ENCODE measurements at places on chromosomes 2 and 18. TPM values are rescaled to one million over a fixed set of nuclear protein-coding genes. Genes with fewer than 3 reads are reported as not detected.

RAPGEF4 gene
- polyA plus RNA-seq, result 5.9 TPM

DNA sequence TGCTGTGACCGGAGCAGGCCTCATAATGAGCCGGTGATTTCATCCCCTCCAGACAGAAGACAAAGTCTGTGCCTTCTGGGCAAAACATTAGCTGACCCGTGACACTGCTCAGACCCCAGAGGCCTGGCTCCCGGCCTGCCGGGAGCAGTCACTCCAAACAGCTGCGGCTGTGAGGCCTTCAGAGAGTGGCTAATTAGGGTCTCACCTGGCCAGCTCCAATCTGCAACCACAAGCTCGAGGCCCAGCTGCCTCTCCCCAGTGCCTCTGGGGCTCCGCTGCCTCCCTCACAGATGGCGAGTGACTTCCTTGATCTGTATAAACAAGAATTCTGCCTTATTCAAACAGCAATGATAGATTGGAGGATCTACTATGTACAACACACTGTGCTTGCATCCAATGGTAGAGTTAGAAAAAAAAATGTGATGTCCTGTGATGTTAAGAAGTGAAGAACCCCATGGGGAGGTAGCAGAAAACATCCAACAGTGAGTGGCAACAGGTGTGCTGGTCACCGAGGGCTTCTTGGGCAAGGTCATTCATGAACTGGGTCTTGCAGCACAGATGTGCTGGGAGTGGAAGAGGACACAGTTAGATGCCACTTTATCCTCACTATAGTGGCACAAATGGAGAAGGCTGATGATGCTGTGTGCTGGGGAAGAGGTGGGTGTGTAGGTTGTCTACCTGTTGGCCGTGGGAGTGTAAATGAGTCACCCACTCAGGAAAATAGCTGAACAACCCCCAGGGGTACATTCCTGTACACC is 98.2 kb upstream of the ASAP2 start:
- no peak for DNase-seq

UGT1A8 gene
- not detected for polyA plus RNA-seq

DNA sequence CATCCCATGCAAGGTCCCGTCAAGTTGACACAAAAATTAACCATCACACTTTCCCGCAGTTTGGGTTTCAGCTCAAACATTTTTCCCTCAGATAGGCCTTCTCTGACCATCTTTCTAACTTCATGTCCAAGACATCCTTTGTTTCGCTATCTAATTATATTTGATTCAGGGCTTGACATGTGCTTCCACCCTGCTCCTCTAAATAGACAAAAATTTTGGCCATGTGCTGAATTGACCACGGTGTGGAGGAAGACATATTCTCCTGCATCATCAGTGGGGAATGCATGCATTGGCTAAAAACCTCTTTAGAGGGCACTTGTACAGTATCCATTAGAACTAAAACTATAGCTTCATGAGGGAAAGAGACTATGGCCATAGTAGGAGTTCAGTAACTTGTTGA is 81.2 kb downstream of the PLCL1 start:
- no peak for DNase-seq

SP9 gene
- polyA plus RNA-seq, result not detected

ALPG gene
- not detected for polyA plus RNA-seq

TRAPPC12 gene
- 125 TPM for polyA plus RNA-seq

- no peak for DNase-seq
These were observed 118.6 kb upstream of the PELI1 start for GRCh38 chr2:64262816-64263215.

Data from right cardiac atrium (tissue), 5 donors.